ENCODE measurements at places on chromosomes 1 and 21.

GRCh38 chr1:9865724-9866123, 42.0 kb upstream of the CLSTN1 start:
- DNase-seq, result no peak

DNA sequence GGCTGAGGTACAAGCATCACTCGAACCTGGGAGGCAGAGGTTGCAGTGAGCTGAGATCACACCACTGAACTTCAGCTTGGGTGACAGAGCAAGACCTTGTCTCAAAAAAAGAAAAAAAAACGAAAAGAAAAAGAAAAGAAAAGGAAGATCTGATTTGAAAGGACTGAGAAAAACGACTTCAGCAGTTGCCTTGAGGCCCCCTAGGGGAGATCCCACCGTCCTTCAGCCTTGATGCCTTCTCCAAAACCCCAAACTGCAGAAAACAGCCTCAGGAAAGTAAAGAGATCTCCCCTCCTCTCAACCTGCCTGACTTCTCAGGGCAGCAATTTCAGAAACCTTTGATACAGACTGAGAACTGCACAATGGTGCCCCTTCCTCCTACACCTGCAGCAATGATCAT, 50.9 kb upstream of the BCAR3 start:
- DNase-seq, result no peak

DNA sequence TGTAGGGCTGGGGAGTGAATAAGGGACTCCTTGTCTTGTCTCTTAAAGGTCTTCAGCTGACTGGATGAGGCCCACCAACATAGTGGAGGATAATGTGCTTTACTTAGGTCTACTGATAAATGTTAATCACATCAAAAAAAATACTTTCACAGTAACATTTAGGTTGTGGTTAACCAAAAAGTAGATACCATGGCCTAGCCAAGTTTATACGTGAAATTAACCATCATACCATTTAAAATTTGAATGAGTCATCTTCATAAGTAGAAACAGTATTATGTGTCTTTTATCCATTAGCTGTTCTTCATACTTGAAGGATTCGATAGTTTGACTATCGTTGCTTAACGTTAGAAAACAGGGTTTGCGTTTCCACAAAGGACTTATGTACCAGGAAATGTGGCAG, 80.9 kb downstream of the MTR start:
- DNase-seq, result no peak

GRCh38 chr1:227766015-227766634, 30.9 kb downstream of the SNAP47 start:
- DNase-seq, result peak; percentile 48

DNA sequence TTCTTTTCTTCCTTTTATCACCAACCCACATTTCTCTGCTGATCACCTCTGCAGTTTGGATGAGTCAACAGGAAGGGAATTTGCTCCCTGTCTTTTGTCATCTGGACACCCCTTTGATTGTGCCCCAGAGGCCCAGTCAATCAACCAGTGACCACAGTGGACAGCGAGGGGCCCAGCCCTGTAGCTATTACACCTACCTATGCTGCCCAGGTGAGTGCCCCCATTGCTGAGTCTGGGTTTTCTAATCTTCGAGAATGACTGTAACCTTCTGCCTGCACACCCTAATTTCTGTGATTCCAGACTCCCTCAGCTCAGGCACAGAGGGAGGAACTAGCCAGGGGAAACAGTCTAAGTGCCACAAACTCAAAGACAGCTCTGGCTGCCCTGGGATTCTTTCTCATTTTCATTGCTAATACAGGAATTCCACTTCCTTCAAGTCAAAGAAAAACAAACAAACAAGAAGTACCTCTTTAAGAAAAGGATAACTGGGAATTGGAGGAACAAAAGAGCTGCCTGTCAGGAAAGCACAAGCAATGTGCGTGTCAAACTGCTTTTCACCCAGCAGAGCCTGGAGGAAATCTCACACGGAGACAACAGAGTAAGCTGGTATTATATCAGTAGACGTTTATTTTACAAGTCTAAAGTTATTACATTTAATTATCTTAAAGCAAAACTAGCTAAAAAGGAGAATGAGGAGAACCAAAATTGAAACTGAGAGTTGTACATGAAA, 311.1 kb downstream of the AJAP1 start:
- DNase-seq, result no peak

- no peak for DNase-seq
Observed at GRCh38 chr21:36790616-36791015, 91.7 kb downstream of the SIM2 start.

DNA sequence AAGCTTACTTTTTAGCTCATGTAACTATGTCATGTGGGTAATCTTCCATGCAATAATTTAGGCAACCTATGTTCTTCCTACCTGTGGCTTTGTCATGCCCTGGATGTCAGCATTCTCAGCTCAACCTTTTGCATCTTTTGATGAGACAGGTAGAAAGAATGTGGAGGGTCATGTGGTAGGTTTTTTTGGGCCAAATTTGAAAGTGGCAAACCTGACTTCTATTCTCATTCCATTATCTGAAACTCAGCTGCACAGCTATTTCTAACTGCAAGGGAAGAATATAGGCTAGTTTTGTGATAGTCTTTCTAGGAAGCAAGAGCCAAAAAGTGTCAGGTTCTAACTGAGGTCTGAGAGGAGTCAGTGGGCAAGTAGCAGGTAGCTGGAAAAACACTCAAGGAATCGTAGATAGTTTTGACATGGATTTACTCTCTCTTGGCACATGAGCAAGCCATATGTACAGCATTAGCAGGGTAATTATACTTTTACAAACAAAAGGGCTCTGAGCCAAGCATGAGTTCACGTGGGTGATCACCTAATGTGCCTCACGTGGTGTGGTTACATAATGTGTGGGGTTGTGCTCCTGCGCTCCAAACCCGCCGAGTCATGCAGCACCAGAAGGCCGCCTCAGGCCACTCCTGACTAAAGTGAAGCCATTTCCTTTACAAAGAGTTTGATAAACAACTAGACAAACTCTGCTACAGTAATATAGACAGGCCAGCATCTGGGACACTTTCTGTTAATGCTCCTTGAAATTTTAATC, 1013.8 kb downstream of the PLA2G4A start:
- no peak for DNase-seq

DNA sequence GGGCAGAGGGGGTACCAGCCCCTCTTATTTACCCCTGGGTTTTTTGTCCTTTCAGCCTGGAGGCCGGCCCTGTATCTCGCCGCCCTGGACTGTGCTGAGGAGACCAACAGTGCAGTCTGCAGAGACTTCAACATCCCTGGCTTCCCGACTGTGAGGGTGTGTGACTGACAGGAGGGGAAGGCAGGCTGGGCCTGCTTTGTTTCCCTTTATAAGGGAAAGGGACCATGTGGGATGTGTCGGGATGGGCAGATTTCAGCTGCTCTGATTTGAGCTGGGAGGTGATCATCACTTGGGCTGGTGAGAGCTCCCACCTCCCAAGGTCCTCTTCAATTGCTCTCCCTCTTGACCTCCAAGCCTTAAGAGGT, 11.7 kb downstream of the QSOX1 start:
- DNase-seq, result no peak

GRCh38 chr1:201495551-201496295, 11.2 kb downstream of the CSRP1 start:
- no peak for DNase-seq

- no peak for DNase-seq
Observed at GRCh38 chr21:14591882-14592281, 45.8 kb upstream of the SAMSN1 start.

DNA sequence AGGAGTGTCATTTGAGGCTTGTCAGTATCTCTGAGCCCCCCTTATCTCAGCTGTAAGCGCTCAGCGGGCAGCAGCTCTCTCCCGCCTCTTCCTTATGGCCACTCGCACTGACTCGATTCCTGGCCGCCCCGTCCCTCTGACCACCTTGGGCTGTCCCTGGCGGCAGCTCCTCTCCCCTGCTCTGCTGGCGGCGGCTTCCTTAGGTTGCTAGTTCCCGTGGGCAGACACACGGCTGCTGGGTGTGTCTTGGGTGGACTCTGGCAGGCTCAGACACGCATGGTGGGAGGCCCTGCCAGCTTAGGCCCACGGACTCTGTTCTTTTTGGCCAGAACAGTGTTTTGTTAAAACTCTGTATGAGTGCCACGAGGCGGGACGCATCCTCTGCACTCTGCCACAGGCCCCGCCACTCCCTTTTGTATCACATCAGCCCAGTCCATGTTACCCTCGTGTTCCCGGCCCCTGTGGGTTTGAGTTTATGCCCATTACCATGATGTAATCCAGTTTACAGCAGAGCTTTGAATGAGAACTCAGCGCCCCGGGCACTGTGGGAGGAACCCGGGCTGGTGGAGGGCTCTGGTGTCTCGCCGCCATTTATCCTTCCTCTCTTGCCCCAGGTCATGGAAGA, 45.9 kb downstream of the COQ8A start:
- no peak for DNase-seq

DNA sequence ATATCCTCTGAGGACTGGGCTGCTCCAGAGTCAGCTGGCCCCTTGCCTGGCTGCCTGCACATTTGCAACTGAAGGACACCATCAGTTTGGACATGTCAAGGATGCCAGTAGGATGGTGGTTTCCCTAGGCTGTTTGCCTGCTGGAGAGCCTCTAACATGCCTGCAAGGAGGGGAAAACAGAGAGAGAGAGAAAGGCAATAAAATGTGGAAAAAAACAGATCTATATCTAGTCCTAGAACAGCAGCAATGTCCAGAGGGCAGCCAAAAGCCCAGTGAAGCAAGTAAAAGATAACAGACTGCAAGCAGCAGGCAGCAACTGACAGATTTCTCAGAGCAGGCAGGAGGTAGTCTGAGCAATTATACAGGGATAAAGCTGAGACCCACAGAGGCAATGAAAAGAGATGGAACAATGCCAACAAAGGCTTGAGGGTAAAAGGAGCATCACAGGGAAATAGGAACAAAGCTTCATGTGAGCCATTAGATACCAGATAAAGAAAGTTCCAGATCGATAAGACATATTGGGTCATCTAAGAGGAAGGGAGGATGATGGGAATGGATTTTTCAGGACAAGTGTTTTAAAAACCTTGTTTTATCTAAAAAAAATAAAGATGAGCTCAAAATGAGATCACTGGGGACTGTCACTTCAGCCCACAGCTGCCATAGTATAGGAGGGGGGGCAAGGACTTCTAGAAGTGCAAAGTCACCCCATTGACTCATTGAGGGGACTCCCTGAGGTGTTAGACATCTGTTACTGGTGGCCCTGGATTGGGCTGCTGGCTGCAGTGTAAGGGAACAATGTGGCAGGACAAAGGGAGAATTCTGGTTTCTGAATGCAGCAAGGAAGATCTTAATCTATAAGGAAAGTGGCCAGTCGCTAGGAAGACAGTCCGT, 38.6 kb upstream of the GADD45A start:
- DNase-seq, result no peak

DNA sequence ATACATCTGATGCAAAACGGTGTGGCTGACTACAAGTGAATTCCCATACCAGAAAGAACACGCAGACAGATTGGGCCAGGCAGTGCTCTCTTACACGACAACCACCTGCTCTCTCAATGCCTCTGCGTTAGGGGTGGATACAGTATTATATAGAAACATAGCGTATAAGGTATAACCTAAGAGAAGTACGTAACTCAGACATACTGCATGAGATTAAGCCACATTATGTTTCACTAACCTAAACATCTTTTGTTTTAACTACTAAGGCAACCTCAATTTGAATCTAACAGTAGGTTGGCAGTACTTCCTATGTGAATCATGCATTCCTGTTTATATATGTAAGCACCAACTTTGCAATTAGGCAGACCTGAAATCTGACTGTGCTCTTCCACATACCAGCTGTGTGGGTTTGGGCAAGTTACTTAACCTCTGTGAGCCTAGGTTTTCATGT, 58.1 kb upstream of the COA6 start:
- peak; percentile 38 for DNase-seq

- DNase-seq, result peak; percentile 94
Observed at GRCh38 chr1:26826261-26827105, at the start of gene ZDHHC18. Gene ZDHHC18, plus strand, starts transcription at chr1:26826688. Its CDS starts 117 bp downstream, at chr1:26826805.

GRCh38 chr1:227797144-227797543, 18.3 kb upstream of the PRSS38 start:
- DNase-seq, result no peak

DNA sequence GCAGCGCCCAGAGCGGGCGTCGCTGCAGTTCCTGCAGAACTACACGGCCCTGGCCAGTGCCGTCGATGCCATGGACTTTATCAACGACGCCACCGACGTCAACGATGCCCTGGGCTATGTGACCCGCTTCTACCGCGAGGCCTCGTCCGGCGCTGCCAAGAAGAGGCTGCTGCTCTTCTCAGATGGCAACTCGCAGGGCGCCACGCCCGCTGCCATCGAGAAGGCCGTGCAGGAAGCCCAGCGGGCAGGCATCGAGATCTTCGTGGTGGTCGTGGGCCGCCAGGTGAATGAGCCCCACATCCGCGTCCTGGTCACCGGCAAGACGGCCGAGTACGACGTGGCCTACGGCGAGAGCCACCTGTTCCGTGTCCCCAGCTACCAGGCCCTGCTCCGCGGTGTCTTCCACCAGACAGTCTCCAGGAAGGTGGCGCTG, 22.0 kb downstream of the COL6A1 start:
- DNase-seq, result no peak

DNA sequence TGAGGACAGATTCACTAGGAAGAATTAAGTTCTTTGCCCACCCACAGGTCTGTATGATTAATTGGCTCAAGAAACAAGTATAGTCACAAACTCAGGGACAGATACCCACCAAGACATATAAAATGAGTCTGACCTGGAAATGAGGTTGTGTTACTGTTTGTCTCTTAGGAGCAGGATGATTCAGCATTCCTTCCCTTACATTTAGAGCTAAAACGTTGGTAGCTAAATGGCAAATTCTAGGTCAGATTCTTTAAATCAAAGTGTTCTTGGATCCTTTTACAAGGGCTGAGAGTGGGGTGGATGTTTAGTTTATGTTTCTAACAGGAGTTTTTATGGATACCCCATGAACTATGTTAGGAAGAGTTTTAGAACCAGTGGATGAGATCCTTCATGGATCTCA, 4.7 kb downstream of the RIMKLA start:
- DNase-seq, result no peak

GRCh38 chr1:19009882-19010321, 53.4 kb upstream of the IFFO2 start:
- DNase-seq, result peak; percentile 92

- DNase-seq, result no peak
Observed at GRCh38 chr1:18854331-18855025, 5.0 kb downstream of the TAS1R2 start.

DNA sequence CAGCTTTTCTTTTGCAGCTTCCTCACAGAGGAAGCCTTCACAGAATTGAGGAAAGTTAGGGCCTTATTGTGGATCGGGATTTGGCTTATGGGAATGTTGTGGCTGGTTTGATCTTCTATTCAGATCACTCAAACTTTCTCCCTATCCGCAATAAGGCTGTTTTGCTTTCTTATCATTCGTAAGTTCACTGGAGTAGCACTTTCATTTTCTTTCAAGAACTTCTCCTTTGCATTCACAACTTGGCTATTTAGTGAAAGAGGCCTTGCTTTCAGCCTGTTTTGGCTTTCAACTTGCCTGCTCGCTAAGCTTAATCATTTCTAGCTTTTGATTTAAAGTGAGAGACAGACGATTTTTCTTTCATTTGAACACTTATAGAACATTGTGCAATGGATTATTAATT, 181.9 kb upstream of the B3GALT2 start:
- no peak for DNase-seq
